NCI-H2227 treated with DMSO at 0.1 percent for 48 hours (cell line): ENCODE measurements at places on chromosomes 13 and 19.
A peak's percentile ranks its signal among the peaks of the same experiment; 100 is the strongest.

DNA sequence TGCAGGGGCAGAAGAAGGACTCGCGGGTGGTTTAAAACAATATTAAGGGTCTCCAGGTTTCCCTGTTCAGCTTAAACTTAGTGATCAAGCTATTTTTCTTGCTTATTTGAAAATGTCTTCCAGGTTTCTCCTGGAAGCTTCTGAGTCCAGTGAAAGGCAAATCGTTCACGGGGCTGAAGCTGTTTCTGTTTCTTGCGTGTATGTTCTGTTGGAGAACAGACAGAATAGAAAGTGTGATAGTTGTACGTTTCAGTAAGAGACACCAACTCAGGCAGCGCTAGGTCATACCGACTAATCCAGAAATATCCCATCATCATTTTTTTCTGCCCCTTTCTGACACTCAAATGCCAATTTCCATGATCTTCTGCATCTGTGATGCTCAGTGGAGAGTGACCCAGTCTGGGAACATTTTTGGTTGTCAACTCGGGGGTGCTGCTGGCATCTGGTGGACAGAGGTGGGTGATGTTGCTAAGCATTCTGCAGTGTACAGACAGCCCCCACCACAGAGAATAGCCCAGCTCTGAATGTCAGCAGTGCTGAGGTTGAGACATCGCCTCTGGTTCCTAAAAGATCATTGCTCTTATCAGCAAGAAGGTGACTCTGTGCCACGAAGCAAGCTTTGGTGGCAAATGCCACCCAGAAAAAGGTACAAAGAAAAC lies 4.3 kb downstream of the KLF2 start:
- DNase-seq = no peak

DNA sequence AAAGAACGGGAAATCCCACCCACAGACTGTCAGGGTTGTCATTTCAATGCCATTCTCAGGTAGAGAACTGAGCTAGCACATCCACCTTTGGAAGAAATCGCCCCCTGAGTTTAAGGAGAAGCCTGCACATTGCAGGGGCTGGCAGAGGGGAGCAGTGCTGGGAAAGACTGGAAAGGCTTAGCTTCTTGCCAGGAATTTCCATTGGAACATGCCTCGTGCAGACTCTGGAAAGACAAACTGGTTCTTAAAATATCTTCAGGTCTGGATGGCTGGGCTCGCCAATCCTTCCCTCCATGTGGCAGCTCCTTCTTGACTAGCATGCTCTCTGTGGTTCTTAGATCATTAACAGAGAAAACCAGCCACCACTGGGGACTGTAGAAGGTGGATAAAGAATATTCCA lies 414.1 kb downstream of the TSHZ3 start:
- no peak for DNase-seq

DNA sequence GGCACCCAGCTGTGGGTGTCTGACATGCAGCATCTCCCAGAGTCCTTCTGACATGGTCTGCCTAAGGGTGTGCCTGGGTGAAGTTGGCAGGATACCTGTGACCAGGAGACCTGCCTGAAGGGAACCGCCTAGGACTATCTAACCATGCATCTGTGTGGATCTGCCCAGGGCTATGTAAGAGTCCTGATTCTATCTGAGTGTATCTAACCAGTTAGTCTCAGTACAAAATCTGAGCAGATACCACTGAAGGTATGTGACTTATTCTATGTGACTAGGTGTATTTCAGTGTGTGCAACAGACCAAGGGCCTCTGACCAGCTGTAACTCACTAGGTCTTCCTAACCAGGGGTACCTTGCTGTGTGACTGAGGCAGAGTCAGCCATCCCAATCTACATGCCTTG lies 28.2 kb upstream of the FBL start:
- no peak for DNase-seq

DNA sequence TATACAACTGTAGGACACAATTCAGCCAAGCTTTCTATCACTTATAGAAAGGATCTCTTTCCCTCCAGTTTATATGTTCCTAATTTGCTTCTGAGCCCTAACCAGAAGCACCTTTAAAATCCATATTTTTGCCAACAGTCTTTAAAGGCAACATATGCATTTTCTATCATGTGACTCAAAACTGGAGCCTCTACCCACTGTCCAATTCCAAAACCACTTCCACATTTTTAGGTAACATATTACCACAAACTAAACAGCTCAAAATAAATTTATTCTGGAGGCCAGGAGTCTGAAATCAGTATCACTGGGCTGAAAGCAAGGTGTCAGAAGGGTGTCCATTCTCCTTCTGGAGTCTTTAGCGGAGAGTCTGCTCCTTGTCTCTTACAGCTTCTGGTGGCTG lies 15.9 kb upstream of the EFNB2 start:
- DNase-seq = no peak

GRCh38 chr19:38190061-38190460 lies 34.0 kb downstream of the DPF1 start:
- no peak for DNase-seq

- DNase-seq = no peak
Observed at GRCh38 chr19:14473073-14473977, 1.8 kb downstream of the PTGER1 start.

DNA sequence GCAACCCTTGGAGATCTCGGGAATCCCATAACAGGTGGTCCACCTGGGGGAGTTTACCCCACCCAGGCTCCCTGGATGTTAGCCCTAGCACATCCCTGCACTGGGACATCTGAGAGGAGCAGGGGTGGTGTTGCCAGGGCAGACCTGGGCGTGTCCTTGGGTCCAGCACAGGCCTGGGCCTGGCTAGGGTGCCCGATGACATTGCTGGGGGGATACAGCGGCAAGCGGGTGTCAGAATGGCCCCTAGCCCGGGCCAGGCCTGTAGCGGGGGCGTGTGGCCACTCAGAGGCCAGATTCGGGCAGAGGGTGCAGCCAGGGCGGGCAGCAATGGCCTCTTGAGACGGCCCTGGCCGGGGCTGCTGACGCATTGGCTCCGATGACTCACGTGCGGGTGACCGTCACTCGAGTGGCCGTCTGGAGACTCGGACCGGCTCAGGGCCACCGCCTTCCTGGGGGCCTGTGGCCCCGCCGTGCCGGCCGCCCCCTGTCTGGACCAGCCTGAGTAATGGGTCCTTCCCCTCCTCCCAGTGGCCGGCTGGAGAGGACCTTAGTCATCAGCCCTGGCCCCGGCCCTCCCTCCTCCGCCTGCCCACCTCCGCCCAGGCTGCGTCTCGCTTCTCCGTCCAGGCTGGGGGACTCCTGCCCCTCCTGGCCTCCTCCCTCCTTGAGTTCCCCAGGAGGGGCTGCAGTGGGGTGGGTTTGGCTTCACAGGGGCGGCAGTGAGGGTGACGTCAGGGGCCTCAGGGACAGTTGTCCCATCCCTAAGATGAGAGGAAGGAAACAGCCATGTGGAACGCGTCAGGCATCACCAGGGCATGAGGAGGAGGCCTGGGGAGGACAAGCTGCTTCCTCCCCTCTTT lies 23.2 kb upstream of the CRTC1 start:
- no peak for DNase-seq

- no peak for DNase-seq
Observed at GRCh38 chr13:102947745-102948405, 102.0 kb downstream of the ERCC5 start.

DNA sequence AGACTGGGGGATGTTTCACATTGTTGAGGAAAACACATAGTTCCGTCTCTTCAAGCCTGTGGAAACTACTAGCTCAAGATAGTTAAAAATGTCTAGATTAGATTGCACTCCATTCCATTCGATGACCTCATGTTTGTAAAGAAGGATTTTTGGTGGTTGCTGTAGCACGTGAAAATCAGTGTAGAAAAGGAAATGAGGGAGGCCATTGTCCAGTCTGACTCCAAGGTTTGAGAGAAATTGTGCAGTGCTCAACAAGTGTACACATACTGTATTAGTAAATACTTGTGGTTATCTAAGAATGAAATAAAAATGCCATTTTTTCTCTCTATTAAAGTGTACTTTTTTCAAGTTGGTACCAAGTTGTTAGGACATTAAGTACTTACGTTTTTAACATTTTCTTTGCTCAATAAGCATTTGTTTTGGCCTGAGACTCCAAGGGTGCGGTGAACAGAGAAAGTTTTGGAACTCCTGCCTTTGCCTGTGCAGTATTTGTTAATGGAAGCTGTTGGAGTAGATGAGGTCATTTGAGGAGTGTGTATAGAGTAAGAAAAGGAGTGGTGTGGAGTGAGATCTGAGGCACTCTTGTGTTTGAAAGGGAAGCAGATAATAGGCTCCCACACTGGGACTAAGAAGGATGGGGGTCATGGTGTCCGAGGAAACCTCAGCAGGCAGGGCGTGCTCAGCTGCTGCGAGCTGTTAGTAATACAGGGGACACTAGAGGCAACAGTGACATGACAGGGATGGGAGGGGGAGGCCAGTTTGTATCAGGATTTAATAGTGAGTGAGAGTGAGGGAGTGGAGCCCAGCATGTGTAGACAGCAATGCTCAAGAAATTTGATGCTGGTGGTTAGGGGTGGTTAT lies 4.4 kb downstream of the WASF3 start:
- no peak for DNase-seq

- DNase-seq = no peak
Observed at GRCh38 chr13:20461860-20462532, 63.7 kb downstream of the CRYL1 start.

- no peak for DNase-seq
Observed at GRCh38 chr13:42777467-42777866, 3.9 kb upstream of the FAM216B start.

DNA sequence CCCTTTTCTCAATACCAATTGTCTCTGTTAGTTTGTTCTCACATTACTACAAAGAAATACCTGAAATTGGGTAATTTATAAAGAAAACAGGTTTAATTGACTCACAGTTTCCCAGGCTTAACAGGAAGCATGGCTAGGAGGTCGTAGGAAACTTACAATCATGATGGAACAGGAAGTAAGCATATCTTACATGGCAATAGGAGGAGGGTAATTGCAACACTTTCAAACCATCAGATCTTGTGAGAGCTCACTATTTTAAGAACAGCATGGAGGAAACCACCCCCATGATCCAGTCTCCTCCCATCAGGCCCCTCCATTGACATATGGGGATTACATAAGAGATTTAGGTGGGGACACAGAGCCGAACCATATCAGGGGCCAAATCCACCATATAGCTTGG lies 1210.1 kb upstream of the SPRY2 start:
- no peak for DNase-seq

DNA sequence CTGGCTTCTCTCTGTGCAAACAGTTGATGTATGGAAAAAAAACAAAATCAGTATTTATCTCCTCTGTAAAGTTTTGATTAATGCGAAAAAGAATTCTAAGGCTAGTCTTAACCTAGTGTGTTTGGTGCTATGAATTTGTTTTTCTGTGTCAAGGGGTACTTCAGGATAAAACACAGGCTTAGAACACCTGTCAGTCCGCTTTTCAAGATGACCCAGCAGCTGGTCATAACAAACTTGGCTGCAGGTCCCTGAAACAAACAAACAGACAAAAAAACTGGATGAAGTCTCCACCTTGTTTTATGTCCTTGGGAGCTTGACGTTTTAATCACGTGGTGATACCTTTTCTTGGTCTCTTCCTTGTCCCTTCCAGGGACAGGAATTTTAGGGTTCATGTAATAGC lies 689.3 kb downstream of the UQCRFS1 start:
- no peak for DNase-seq

DNA sequence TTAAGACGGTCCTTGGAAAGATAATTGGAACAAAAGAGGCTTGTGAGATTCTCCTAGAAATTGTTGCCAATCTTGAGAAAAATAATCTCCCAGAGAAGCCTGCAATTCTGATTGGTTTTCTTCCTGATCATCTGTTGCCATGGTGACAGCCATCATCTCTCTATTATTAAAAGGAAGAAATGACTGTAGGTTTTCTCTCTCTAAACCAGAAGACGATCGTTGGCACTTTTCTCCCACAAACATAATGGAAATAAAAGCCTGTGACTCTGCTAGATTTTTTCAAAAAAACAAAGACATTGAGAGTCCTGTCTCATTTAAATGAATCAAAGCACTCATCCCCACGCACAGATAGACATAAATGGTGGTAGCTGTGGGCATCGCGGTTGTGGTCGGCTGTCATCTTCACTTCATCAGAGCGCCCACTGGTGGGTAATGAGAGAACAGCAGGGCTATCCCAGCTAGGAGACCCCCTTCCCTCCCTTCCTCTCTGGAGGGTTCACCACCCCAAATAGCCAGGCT lies 21.7 kb upstream of the CALM3 start:
- peak; percentile 16 for DNase-seq

- DNase-seq = no peak
Observed at GRCh38 chr19:38047641-38048040, 140.6 kb downstream of the SIPA1L3 start.

DNA sequence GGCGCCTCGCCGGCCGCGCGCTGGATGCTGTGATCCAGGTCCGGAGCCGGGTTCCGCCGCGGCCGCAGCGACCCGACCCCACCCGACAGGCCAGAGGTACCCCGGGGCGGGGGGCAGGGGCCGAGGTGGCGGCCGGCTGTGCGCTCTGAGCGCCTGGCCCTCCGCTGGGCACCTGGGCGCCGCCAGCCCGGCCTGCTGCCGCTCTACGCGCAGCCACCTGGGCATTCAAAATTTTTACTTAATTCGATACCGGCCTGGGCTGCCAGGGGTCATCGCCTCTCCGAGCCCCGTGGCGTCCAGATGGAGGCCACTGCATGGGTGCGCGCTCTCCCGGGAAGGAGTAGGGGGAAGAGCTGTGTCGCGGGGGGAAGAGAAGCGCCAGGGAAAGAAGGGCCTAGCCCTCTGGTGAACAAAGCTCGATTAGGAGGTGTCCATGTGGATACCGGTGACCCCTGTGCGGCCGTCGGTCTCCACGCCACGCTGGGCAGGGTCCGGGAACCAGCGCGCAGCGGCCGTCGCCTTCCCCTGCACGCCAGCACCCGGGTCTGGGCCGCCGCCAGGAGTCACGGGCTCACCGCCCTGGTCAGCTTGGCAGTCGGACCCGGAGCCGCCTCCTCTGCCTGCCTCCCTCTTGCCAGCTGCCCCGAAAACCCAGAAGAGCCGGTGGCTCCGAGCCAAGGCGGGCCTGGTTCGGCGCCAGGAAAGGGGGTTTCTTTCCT lies 666 bp downstream of the BIVM start:
- no peak for DNase-seq

GRCh38 chr13:92451060-92451459 lies 775.5 kb upstream of the GPC6 start:
- no peak for DNase-seq

DNA sequence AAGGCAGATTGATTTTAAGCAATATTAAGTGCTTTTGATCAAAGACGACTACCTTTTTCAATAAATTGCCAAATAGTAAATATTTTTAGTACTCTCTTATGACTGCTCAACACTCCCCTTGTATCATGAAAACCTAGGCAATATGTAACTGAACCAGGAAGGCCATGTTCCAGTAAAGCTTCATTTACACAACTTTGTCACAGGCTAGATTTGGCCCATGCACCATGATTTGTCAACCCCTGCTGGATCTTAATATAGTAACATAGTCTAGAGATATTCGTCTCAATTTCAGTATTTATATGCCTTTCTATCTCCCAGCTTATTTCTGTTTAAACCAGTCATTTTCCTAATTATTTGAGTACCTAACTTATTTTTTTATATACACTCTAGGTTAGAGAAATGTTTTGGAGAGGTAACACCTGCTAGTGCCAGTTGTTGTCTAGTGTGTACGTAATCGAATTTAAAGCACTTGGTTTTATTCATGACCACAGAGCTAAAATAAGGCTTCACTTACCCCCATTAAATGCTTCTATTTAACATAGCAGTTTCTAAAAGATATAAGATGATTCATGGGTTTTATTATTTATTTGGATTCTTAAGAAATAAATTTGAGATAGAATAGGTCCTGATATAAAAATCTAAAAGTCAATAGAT lies 21.0 kb downstream of the TPP2 start:
- DNase-seq = no peak
